ENCODE measurements at places on chromosomes 1 and 21.

GRCh38 chr1:167104256-167104633 lies 10.4 kb downstream of the STYXL2 start:
- no peak for DNase-seq

DNA sequence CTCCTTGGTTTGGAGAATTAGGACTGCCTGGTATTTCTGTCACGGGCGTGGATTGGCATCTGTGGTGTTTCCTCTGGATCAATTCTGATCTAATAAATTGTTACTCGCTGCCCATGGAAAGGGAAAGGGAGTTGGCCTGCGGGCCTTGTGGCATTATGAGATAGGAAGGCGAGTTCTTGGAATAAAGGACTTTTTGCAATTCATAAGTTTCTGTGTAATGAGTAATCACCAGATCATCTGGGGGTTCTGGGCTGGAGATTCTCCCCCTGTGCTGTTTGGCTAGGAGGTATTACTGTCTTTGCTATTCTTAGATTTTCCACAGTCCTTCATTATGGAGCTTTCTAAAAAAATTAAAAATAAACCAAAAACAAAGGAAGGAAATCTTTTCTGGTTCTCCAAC lies 315.9 kb downstream of the CAMTA1 start:
- DNase-seq: no peak

DNA sequence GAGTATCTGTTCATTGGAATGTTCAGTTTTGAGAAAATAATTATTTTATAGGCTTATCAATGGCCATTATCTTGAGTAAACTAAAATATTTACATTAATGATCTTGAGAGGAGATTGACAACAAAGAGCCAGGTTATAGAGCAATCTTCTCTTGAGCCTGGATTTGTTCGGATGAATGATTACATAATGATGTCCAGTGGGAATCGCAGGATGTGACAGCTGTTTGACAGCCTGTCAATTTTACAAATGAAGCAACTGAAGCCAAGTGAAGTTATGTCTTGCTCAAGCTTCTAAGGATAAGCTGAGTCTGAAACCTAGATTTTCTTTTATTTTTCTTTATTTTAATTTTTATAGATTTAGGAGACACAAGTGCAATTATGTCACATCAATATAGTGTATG lies 52.1 kb upstream of the BACH1 start:
- DNase-seq: no peak

GRCh38 chr1:67685558-67686266 lies 711 bp downstream of the GADD45A start:
- peak; percentile 46 for DNase-seq

GRCh38 chr1:232322162-232322734 lies 307.7 kb downstream of the SIPA1L2 start:
- no peak for DNase-seq

DNA sequence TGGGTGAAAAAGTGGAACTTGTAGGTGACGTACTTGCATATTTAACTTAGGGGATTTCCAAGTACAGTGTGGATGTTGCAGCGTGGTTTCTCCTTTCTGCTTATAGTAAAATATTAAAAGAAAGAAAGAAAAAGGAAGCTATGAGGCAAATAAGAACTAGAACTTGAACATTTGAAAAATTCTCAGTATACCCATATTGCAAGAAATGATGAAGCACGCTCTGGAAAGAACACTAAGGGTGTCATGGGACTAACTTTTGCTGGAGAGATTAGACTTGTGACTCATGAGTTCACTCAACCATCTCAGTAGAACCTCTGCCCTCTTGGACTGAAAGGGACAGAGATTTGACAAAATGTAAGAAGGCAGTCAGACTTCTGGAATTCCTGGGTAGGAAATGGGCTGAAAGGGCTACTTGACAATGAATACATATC lies 704.5 kb upstream of the ADGRL4 start:
- DNase-seq: no peak

All from stimulated activated CD8-positive, alpha-beta memory T cell treated with anti-CD3 and anti-CD28 coated beads, Interleukin-2, amount 100 ng/mL, for 48 hours (primary cell).